ENCODE measurements at places on chromosomes 4 and X.

DNA sequence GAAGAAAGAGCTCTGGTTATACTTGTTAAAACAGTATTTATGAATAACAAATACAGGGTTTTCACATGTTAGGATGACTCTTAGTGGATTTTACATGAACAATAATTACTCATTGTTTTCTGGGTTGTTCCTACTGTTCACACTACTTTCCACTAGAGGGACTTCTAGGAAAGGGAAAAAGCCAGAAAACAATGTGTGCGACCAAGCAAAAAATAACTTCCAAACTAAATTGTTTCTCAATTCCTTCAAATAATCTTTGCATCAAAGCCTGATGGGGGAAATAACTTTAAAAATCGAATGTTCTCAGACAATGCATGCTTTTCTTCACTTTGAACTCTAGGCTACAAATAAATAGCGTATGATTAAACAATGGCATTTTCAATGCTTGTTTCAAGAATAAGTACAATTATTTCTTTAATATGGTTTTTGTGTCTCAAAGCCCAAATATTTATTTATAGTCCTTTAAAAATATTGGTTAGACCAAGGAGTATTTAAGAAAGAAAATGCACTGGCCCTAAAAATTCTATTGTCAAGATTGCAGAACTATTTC lies 72.1 kb upstream of the ETNPPL start:
- DNase-seq = no peak

GRCh38 chr4:94006932-94007331 lies 178.4 kb downstream of the ATOH1 start:
- DNase-seq = no peak

DNA sequence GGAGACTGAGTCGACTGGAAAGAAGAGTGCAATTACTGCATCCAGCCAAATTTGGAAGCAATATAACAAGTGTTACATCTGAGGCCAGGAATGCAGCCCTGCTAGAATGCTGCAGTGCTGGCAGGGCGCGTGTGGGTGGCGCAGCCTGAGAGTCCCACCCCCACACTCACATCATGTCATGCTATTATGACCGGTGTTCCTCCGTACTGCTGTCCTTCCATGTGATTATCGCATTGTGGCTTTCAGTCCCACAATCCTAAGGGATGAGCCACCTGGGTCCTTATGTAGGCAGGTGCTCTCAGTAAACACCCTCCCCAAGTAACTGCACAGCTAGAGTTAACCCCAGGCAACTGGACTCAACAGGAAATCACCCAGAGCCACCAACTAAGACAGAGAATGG lies 122.6 kb upstream of the CPEB2 start:
- DNase-seq = no peak

GRCh38 chr4:11542952-11543351 lies 114.3 kb upstream of the HS3ST1 start:
- DNase-seq = no peak

GRCh38 chr4:7912826-7913225 lies 26.8 kb downstream of the AFAP1 start:
- DNase-seq = no peak

GRCh38 chr4:174080361-174080760 lies 203.1 kb downstream of the FBXO8 start:
- DNase-seq = no peak

GRCh38 chrX:109691277-109691676 lies 41.8 kb downstream of the ACSL4 start:
- no peak for DNase-seq

DNA sequence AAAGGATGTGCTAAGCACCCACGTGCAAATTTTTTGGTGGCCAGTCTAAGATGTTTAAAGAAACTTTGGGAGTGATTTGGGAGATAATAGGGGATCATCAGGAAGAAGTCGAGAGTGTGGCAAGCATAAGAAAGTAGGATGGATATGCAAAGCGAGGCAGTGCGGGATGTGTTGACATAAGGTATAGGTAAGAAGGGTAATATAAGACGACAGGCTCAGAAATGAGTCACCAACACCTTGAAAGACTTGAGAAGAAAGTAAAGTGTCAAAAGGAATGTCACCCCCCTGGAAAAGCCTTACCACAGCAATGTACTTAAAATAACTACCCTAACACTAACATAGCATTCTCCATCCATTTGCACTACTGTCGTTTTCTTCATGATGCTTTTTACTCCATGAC lies 69.8 kb upstream of the BMP2K start:
- DNase-seq = no peak

Measured in CD4-positive, alpha-beta T cell treated with Interleukin-4 for 4 hours (primary cell).